ENCODE measurements at places on chromosomes 16 and 17.

- no peak for DNase-seq
Observed at GRCh38 chr16:17511340-17511739, 40.6 kb upstream of the XYLT1 start.

- no peak for DNase-seq
Observed at GRCh38 chr17:55314061-55314783, 49.5 kb downstream of the HLF start.

GRCh38 chr16:69005641-69006355, 99.7 kb upstream of the HAS3 start:
- DNase-seq = no peak

DNA sequence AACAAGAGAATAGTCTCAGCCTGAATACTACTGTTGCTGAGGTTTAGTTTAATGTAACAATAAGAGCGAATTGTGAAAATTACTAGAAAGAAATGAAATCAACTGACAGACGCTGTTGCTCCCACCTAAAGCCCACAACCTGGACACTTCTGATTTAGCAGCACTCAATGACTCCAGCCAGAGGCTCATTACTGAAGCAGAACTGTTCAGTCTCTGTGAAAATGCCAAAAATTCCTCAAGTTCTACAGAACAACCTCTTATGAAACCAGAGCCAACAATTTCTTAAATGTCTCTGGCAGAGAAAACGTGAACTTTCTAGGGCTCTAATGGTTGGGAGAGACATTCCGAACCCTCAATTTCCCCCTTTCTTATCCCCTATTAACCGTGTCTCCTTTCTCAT, 9.9 kb downstream of the PSME3IP1 start:
- DNase-seq = no peak

- DNase-seq = no peak
Observed at GRCh38 chr16:2420035-2420434, 9.2 kb upstream of the CCNF start.

GRCh38 chr17:34167354-34167753, 87.7 kb upstream of the CCL2 start:
- DNase-seq = no peak

- DNase-seq = no peak
Observed at GRCh38 chr17:193841-194806, 12.7 kb upstream of the DOC2B start.

- DNase-seq = peak; percentile 23
Observed at GRCh38 chr16:53945996-53946395, 242.0 kb downstream of the FTO start.

DNA sequence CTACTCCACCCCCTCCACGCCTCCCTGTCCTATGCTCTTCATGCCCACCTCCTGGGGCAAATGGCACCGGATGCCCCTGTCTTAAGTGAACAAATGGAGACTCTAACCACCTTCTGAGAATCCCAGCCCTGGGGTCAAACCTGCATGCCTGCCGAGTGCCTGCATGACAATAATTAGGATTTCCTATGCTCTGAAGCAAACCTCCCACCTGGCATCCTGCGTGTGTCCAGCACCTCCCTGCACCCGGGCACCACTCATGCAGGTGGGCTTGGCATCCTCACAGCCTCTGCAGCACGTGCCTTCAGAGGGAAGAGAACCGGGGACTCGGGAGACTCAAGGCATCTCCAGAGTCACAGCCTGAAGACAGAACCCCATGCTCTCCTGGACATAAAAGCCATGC, 11.2 kb upstream of the KIFC3 start:
- no peak for DNase-seq

- DNase-seq = no peak
Observed at GRCh38 chr17:81500047-81500446, 12.6 kb downstream of the ACTG1 start.

DNA sequence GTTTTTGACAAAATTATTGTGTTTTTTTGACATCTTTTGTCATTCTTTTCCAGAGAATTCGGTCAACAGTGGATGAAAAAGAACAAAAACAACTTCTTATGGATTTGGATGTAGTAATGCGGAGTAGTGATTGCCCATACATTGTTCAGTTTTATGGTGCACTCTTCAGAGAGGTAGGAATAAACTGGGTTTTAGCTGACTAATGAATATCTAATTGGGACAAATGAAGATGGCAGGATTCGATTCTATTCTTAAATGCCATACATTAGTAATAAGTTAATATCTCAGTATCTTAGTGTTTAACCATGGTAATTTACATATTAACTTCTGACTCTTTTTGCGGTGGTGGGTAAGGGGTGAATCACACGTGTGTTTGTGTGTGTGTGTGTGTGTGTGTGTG, 74.8 kb downstream of the MAP2K4 start:
- DNase-seq = no peak

- DNase-seq = no peak
Observed at GRCh38 chr16:50878536-50878935, 136.7 kb downstream of the CYLD start.
